ENCODE measurements at places on chromosomes 7 and 10.

DNA sequence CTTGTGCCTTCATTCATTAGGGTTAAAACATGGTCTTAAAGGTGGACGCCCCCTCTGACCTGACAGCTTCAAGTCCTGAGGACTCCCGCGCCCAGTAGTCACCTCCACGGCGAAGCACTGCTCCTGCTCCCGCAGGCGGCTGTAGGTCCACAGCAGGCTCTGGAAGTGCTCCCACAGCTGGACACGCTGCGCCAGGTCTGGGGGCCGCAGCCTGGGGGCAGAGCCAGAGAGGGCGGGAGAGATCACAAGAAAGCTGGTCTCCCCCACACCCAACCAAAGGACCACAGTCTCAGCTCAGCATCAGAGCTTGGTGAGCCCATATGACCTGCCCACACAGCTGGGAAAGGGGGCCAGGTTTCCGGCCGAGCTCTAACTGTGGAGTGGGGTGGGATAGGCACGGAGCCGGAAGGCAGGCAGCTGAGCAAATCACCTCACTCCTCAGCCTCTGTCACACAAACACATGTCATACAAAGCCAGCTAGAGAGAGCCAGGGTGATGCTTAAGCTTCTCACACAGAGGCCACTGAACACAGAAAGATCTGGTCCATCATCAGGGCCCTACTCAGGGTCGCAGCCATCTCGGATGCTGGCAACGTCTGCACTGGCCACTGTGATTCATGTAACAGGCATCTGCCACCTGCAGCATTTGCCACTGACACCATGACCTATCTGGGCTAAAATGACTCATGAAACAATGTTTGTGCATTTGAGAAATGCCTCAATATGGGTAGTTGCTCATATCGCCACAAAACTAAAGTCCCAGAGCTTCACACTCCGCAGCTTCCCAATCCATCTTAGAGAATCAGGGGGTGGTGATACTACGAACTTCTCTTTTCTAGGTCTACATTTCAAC lies 12.6 kb downstream of the HPS1 start:
- DNase-seq: no peak

DNA sequence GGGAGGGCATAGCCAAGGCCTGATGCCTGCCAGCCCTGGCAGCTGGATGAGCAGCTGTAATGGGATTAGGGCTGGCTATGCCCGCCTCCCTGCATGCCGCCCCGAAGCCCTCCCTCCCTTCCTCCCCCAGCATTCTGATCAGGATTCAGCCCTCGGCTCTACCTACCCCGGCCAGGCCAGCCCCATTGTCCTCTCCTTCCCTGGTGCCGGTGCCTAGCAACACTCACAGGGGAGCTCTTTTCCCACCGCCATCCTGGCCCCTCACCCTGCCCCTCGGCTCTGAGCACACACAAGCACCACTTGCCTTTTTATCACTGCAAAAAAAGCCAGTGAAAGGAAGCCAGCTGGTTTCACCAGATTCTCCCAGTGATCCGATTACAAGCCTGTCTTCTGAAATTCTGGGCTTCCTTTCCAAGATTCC lies 9.0 kb upstream of the ADCYAP1R1 start:
- DNase-seq: no peak

GRCh38 chr7:6294839-6295238 lies 22.4 kb upstream of the CYTH3 start:
- no peak for DNase-seq

DNA sequence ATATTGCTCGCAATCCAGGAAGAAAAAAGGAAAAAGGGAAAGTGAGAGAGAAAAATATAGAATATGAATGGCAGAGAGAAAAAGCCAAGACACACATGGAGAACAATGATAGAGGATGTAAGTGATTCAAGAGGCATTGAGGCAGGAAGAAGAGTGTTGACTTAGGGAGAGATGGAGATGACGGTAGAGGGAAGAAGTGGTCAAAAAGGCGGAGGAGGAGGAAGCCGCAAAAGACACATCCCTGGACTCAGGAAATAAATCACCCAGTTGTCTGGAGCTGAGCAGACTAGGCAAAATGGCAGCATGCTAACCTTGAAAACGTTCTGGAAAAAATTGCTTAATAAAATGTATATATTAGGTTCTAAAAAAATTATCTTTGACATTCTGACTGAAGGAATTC lies 17.7 kb upstream of the GPR37 start:
- no peak for DNase-seq

DNA sequence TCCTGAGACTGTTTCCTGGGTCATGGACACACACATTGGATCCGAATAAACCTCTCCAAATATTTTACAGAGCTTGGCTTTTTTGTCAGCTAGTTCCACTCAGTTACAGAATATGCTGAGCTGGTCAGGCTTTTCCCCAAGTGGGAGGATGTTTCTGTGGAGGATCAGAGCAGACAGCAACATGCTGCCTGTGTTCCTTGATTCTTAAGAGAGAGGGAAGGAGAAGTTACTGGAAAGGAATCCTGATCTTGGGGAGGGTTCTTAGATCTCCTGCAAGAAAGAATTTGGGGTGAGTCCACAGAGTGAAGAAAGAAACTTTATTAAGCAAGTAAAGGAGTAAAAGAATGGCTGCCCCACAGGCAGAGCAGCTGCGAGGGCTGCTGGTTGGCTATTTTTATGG lies 76.8 kb upstream of the RPA3 start:
- DNase-seq: no peak

GRCh38 chr10:111646021-111646420 lies 537.5 kb downstream of the GPAM start:
- DNase-seq: no peak

GRCh38 chr10:123257904-123258456 lies 103.8 kb downstream of the BUB3 start:
- no peak for DNase-seq

GRCh38 chr7:114081606-114082425 lies 163.0 kb upstream of the PPP1R3A start:
- DNase-seq: no peak

DNA sequence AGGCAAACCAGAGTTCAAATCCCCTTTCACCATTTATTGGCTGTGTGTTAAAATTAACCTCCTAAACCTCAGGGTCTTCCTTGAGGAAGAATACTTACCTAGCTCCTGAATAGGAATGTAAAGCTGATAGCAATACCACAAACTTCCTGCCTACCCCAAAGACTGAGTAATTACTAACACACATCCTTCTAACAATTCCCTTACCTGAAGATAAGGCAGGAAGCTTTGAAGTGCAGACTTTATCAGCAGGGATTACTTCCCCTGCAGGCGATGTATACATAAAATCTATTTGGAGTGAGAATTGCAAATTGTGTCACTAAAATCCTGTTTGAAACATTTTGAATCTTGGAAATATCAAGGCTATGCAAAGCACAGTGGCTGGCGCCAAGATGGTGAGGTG lies 21.2 kb downstream of the EVX1 start:
- DNase-seq: no peak

GRCh38 chr10:19461588-19461987 lies 354.6 kb upstream of the PLXDC2 start:
- DNase-seq: no peak

- peak; percentile 84 for DNase-seq
Measured at GRCh38 chr10:43396061-43396927, 12.7 kb downstream of the HNRNPF start.

DNA sequence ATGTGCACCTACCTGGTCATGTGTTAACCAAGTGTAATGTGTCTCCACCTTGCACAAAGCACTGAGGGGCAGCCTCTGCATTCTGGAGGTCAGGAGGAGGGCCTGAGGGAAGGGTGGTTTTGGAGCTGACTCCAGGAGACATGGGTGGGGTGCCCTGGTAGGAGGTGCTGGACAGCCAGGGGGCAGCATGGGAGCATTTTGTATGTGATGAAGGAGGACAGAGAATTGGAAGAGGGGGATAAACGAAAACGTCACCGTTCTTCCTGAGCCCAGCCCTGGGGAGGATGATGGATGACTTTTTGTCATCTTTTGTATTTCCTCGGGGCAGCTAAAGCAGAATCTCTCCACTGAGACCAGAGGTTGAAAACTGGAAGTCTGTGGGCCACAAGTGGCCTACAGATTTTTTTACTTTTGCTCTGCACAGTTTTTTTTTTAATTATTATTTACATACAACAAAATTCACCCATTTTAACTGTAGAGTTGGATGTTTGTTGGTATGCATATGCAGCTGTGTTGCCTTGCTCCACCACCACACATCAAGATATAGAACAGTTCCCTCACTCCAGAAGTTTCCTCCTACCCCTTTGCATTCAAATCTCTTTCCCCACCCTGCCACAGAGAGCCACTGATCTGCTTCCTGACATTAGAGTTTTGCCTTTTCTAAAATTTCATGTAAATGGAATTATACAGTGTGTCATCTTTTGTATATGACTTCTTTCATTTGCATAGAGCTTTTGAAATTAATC lies 242.5 kb downstream of the VTI1A start:
- no peak for DNase-seq

DNA sequence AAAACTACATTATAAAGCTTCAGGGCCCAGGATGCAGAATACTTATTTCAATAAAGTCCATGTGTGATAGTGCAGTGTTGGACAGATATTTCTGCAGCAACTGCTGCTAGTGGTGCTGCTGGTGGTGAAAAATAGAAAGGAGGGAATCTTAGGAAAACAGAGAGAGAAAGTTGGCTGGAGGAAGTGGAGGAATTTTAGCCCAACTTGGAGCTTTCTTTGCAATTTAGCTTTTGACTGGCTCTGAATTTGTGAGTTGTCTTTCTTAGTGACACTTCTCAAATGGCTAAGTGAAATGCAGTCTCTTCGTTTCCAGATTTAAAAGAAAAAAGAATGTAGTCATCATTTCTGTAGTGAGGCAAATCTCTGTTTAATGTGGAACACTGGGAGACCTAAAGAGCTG lies 45.4 kb downstream of the GPR158 start:
- DNase-seq: no peak

GRCh38 chr7:102978284-102978683 lies 65.5 kb downstream of the LRRC17 start:
- no peak for DNase-seq

DNA sequence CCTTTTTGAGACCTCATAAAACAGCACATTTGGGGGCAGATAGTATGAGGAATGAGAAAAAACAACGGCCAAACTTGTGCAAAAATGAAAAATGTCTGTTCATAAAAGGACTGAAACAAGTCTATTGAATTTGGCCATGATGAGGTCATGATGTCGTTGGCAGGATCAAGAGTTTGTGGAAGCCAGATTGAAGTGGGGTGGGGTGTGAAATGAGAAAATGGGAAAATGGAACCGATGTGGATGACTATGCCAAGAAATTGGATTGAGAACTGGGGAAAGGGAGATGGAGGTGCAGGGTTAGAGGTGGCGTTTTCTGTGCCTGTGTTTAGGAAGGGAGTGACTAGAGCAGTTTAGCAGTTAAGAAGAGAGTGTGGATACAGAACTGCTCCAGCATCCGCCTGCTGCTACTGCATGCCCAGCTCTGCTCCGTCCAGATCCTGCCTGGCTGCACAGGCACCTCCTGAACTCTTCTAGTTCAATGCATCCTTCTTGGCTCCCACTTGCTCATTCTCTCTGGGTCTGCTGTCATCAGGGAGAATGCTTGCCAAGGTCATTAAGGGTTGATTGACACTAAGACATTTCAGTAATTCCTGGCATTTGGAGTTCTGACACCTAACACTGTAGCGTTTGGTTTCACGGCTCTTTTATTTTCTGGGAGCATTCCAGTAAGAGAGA lies 111.9 kb downstream of the GALNT17 start:
- DNase-seq: peak; percentile 53

DNA sequence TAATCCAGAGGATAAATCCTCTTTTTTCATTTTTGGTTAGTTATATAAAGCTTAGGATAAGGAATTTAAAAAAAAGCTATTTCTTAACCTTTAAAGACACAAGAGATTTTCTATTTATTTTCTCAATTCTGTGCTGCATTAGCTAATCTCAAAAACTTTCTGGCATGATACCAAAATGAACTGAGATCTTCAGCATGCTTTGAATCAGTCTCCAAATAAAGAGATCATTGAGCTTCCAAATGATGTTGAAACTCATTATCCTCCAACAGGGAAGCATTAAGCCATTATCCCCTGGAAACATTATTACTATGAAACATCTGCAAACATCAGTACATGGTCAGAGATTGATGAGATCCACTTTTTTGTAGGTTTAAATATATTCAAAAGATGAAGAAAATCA lies 350.3 kb upstream of the TEX47 start:
- no peak for DNase-seq

- DNase-seq: no peak
Measured at GRCh38 chr7:107077699-107078516, 33.4 kb downstream of the PRKAR2B start.

DNA sequence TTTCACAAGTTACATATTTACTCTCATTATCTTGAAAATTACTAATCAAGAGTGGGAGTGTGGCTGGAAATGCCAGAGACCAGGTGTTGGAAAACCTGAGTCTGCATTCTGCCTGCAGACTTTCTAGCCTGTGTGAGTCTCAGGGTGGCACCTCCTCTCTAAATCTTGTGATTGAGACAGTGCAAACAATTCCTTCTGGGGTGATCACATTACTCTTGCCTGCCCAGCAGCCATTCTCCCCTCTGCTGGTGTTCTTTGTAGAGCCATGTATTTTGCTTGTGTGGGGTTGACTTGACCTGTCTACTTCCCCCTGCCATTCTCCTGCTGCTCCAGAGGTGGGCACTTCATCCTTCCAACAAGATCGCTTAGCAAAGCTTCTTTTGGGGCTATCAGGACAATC lies 101.1 kb downstream of the RAPGEF5 start:
- DNase-seq: no peak

- DNase-seq: peak; percentile 40
Measured at GRCh38 chr7:148575640-148576411, 14.7 kb upstream of the C7orf33 start.

- DNase-seq: no peak
Measured at GRCh38 chr10:47252093-47252780, 47.8 kb upstream of the GDF10 start.

GRCh38 chr10:81696609-81697388 lies 178.2 kb upstream of the NRG3 start:
- DNase-seq: no peak

DNA sequence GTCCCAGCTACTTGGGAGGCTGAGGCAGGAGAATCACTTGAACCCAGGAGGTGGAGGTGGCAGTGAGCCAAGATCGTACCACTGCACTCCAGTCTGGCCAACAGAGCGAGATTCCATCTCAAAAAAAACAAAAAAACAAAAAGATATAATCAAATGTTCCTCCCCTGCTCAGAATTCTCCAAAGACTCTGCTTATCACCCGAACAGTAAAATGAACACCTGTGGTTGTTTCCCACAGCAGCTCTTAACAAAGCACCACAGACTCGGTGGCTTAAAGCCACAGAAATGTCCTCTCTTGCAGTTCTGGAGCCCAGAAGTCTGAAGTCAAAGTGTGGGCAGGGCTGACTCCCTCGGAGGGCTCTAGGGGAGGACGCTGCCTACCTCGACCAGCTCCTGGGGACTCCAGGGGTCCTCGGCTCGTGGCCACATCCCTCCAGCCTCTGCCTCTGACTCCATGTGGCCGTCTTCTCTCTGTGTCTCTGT lies 4.1 kb upstream of the INTS1 start:
- DNase-seq: no peak

- no peak for DNase-seq
Measured at GRCh38 chr7:151137076-151137675, 30.3 kb downstream of the GBX1 start.

- no peak for DNase-seq
Measured at GRCh38 chr10:115033898-115034297, 59.3 kb upstream of the ATRNL1 start.
